ENCODE measurements at places on chromosomes 1 and 21.

GRCh38 chr1:151478140-151478812, 19.0 kb upstream of the POGZ start:
- no peak for DNase-seq

- DNase-seq = no peak
Measured at GRCh38 chr21:21051109-21052055, 53.2 kb downstream of the NCAM2 start.

GRCh38 chr1:28592321-28593071, 431 bp downstream of the RAB42 start:
- DNase-seq = peak; percentile 59

DNA sequence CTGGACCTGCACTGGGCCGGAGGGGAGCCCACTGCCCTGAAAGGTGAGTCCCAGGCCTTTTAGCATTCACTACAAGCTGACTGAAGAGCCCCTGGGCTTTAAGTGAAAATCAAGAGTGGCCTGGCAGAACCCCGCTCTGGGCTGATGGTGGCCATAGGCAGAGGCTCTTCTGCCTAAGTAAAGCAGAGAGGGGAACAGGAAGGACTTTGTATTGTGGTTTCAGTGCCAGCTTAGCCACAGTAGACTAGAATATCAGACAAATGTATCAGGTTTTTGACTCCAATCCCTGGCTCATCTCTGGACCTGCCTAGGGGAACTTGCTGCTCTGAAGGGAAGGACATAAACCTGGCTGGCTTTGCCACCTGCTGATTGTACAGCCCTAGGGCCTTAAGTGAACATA, 10.2 kb upstream of the HENMT1 start:
- no peak for DNase-seq

DNA sequence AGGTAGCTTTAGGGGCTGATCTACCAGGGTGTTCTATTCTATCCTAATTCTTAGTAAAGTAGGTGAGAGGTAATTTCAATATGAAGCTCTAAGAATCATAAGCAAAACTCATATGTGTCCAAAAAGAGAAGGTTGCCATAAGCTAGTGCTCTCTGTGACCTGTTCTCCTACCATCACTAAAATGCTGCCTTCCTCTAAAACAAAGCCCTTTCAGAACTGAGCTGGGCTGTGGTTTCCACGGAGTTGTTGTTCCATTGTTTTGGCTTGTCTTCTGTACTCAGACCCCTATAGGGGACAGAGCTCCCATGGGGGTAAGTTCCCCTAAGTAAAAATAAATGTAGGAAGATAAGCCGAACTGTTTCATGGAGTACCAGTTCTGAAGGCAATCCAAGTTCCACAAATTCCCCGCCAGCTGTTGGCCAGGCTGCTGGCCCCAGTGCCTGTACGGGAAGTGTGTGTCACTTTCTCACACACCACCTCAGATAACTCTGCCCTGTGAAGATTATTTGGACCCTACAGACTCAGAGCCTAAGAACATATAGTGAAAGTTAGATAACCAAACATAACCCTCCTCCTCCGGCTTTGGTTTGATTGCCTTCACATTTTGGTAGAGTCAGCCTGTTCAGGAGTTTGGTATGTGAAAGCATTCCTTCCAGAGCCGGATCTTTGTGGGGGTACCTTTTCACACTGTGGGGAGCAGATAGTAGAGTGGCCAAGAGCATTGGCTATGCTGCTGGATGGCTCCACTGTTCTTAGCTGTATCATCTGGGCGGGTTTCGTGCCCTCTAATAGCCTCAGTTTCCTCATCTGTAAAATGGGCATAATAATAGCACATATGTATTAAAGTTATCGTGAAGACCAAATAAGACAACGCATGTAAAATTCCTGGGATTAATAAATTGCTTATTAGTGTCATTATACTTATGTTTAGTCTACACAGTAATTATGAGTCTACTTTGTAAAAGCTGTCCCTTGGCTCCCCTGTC, 10.8 kb downstream of the DPT start:
- DNase-seq = no peak

- DNase-seq = no peak
Measured at GRCh38 chr21:14492931-14493330, 53.2 kb downstream of the SAMSN1 start.

- DNase-seq = no peak
Measured at GRCh38 chr1:56570924-56571372, 8.4 kb downstream of the PLPP3 start.

DNA sequence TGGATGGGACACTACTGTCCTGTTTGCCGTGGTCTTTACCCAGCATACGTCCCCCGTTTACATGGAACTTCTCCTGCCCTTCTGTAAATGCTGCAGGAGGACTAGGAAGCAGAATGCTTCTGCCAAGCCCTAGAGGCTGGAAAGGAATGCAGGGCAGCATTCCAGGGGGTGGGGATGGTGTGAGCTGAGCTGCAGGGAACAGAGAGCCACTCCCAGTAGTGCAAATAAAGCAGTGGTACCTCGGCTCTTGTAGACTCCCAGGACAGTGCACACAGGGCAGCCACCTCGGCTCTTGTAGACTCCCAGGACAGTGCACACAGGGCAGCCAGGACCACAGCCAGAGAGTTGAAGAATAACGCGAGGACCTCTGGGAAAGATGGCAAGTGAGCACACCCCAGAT, 35.4 kb downstream of the PTPRU start:
- no peak for DNase-seq

GRCh38 chr1:45314266-45314665, 12.4 kb upstream of the HPDL start:
- DNase-seq = no peak

DNA sequence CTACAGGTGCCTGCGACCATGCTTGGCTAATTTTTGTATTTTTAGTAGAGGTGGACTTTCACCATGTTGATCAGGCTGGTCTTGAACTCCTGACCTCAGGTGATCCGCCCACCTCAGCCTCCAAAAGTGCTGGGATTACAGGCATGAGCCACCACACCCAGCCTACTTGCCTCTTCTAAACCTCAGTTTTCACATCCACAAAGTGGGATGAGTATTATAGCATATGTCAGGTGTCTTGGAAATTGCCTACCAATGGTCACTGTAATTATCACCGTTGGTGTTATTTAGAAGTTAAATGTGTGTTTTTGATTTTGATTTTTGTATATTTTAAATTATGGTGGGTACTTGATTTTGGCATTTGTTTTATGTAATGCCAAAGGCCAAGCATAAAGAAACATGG, 36.7 kb downstream of the SLC44A3 start:
- DNase-seq = no peak

- no peak for DNase-seq
Measured at GRCh38 chr1:156213644-156213966, 798 bp downstream of the PMF1 start.

GRCh38 chr1:204514828-204515227, 1.4 kb upstream of the MDM4 start:
- peak; percentile 36 for DNase-seq

DNA sequence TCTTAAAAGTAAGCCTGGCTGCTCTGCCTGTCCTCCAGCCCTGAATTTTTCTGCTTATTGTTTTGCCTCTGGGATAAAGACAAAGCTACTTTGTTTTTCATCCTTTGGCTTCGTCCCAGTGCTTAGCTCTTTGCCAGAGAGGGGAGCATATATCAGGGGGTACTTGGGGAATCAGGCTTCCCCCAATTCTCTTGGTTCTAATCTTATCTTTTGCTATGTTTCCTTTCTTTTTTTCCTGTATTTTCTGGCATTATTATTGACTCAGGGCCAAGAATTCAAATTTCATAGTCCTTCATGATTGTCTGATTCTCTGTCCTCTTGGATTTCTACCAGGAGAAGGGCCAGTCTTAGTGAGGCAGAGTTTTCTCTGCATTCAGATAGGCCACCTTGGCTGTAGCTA, 51.2 kb downstream of the GIPC2 start:
- DNase-seq = no peak

DNA sequence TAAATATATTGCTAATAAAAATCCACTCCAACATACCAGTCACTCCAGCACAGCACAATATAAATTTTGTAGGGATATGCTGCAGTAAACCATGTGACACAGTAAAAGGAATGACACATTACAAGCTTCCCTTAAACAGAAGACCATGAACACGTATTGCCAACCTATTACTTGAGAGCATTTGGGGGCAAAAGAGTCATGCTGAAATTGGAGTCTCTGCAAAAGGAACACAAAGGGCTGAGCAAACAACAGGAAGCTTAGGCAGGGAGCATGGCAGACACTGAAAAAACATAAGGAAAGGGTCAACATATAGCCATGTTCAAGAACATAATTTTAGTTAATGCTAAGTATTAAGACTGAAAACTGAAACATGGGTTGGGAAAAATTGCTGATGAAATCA, 214.5 kb downstream of the SMYD3 start:
- no peak for DNase-seq

- DNase-seq = no peak
Measured at GRCh38 chr1:20730690-20731056, 1.8 kb downstream of the SH2D5 start.

DNA sequence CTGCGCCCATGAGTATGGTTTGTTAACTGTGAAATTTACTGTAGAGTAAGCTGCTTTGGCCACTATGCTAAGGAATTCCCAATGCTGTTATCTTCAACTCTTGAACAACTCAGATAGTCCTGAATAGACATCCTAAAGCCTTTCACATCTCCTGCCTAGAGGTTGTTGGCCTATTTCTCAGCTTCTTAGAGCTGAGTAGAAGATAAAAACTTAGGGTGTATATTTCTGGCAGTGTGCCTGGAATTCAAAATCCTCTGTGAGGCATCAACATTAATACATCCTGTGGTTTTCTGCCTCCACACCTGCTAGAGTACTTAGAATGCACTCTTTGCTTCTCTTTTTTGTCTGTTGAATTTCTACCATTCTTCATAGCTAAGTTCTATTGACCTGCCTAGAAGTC, 45.8 kb upstream of the RC3H1 start:
- DNase-seq = no peak

GRCh38 chr1:51235673-51236530, at the start of gene RNF11:
Gene RNF11, plus strand, starts transcription at chr1:51236273. Its CDS starts 484 bp downstream, at chr1:51236757.
- DNase-seq = peak; percentile 91

DNA sequence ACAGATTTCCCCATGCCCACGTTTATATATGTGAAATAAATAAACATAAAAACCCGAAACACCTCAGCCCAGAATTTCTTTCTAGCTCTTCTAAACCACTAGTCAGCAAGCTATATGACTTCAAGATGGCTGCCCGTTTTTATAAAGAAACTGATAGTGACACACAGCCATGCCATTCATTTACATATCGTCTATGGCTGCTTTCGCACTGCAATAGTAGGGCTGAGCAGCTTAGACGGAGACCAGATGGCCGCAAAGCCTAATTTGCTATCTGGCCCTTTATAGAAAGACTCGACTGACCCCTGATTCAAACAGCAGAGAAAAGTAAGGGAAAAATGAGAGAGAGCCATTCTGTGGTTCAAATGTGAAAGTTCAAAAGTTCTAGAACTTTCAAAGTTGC, 45.7 kb upstream of the FMN2 start:
- no peak for DNase-seq

DNA sequence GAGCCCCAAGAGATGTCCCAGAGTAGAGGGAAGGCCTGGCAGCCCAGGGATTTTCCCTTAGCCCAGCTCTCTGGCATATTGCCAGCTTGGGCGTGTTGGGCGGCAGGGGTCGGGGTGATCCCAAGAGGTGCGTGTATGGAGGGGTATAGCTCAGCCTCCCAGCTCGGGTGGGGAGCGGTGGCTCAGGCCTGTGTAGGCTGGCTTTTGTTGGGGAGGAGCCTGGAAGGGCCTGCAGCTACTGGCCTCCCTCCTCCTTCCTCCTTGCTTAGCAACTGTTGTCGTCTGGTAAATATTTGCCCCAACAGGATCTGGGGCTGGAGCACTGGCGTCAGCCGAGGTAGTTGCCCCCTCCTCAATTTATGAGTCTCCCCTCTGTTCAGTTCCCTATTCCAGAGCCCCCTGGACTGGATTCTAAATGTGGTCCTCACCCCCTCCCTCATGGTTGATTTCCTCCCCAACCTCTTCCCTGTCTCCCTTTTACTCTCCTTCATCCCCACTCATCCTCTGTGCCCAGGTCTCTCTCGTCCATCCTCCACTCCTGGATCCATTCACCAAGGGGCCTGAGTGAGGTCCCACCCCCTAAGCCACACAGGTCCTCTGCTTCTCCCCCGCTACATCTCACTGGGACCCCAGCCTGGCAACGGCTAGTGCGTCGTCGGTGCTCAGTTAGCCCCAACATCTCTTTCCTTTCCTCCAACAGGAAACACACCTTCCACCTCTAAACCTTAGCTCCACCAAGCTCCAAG, 10.3 kb upstream of the LMNA start:
- DNase-seq = no peak

DNA sequence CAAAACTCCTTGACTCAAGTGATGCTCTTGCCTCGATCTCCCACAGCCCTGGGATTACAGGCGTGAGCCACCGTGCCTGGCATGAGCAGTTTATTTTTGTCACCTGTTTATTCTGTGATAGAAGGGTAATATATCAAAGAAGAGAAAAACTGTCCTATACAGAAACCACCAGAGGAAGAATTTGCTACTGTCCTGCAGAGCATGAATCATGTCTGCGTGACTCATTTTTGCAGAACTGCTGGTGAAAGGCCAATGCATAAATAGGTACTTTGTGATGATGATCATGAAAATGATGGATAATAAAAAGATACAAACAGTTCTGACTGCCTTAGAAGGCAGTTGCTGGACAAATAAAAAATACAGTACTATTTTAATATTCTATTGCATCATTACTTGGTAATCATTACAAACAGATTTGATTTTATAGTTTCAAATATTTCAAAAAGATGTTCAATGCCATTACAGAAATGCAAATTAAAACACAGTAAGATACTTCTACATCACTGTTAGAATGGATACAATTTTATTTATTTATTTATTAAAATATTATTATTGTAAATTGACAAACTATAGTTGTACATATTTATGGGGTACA, 26.5 kb downstream of the RIPPLY3 start:
- no peak for DNase-seq

DNA sequence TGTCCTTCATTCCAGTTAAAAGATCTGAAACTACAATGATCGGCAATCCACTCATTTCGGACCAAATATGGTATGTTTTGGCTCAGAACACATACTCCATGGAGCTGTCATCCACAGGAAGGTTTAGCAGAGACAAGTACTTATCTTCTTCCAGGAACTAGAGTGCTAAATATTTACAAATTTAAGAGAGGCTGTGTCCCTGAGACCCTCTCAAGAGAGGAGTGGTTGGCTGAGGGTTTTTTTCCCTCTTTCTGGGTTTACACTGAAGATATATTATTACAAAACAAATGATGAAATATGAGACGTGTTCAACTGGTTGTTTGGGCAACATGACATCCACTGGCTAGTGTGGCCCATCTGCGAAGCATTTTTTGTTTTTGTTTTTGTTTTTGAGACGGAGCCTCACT, 25.9 kb upstream of the NID1 start:
- no peak for DNase-seq

DNA sequence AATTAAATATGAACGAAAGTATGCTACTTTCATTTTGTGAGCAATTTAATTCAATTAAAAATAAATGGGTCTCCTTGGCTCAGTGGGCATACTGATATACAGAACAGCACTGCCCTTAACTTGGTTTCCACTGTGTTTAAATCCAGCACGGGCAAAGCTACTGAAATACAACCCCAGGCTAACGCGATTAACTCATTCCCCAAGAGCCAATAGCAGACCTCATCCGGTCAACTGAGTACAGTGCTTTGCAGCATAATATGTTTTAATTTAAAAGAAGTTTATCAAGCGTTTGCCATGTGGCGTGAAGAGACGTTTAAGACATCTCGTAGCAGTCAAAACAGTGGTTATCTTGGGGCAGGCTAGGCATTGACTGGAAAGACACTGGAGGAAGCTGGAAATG, 118.6 kb downstream of the PROX1 start:
- no peak for DNase-seq
